ENCODE measurements at places on chromosomes 12 and 14.

GRCh38 chr12:12349711-12350665 lies at the start of gene MANSC1:
Gene MANSC1 (minus strand): TSS chr12:12350242. CDS start chr12:12343314, 6,928 bp downstream.
- DNase-seq: peak; percentile 32

DNA sequence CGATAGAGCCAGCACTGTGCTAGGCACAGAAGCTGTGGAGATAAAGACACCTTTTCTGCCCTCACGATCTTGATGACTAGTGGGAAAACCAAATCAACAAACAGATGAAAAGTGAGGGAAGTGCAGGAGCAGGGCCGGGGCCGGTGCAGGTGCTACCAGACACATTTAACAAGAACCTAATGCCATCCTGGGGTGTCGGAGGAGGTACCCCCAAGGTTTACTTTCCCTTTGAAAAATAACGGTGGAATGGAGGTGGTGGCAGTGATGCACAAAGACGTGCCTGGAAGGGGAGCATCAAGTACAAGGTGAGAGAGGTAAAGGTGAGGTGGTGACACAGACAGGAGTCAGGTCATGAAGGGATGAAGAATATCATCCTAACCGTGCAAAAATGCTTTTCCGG lies 22.1 kb downstream of the SLC6A13 start:
- DNase-seq: no peak

DNA sequence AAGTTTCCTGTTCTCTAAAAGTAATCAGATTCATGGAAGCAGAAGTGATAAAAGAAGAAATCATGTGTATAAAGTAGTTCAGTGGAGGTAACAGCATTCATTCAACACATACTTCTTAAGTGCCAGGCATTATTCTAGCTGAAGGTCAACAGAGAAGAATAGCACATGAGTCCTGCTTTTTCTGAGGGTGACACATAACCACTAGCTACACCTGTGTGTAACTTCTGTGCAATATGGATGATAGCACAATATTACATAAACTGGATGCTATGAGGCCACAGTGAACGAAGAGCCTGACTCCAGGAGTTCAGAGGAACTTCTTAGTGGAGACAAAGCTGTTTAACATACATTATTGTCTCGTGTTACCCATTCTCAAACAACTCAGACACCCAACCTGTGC lies 114.3 kb upstream of the PCED1B start:
- no peak for DNase-seq

DNA sequence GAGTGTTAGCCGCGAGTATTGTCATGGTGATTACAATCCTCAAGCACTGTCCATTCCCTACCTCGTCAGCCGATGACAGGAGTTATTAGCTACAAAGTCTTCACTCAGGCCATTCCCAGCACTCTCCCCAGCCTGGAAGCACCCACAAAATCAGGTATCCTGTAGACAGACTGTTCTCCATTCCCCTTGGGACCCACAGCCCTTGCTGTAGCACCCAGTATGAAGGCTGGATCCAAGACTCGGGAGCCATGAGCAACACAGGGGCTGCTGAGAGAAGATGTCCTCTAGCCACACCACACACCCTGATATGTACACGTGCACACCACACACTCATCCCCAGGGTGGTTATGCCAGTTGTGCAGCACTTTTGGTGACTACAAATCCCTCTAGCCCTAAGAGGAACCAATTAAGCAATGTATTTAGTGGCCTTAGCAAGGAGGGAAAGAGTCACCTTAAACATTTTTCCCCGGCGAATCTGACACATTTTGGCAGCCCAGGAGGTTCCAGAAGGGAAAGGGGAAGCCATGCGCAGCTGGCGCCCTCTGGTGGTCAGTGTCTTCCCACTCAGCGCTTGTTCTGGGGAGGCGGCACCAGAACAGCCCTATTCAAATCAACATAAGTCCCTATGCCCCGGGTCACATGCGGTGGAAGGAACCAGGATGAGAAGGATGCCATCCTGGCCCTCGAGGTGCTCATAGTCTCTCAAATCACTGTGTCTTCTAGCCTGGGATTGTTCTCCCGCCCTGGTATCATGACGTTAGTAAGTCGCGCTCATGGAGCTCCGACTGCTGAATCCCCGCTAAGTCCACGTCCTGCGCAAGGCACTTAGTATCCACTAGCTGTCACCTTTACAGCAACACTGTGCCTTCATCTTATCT lies 96.9 kb downstream of the GCH1 start:
- DNase-seq: peak; percentile 58

DNA sequence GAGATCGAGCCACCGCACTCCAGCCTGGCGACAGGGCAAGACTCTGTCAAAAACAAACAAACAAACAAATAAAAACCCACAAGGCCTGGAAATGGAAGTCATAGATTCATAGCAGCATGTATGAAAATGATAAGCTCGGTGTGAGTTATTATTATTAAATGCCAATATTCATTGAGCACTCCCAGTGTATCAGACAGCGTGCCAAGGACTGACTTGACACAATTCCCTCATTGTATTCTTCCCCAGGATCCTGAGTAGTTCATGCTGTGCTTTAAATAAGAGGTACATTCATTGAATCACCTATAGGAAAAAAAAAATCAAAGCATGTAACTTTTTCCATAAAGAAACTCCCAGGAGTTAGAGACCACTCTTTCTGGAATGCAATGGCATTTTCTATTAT lies 12.6 kb upstream of the RFLNA start:
- no peak for DNase-seq

DNA sequence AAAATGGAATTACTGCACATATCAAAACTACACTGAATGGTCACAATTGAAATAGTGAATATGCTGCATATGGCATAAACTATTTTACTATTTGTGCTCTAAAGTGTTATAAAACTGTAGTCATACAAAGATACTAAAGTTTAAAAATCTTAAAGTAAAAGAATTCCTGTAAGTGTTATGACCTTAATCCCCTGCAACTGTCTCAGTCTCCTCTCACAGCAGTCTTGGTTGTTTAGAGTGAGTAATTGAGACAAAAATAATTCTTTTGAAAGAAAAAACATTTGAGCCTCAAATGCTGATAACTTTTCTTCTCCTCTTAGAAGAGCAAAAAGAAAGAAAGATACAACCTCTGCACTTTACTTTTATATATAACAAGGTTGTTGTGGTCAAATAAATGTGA lies 99.9 kb downstream of the SYT1 start:
- DNase-seq: no peak

DNA sequence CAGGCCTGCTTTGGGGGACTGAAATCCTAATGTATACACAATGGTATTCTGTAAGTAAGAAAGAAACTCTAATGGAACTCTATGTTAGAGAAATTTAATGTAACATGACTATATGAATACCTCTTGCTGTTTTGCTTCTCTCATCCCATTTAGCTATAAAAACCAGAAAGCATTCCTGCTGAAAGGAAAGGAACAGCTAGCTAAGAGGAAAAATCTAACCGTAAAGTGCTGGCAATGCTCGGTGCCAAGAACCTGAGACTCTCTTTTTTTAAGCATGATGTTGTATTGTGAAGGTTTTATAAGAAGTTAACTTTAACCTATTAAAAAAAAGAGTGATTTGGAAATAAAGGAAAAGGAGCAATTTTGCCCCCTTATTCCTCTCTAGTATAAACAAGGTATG lies 75.6 kb upstream of the DACT1 start:
- no peak for DNase-seq

- no peak for DNase-seq
Observed at GRCh38 chr14:75399843-75400775, 27.7 kb upstream of the JDP2 start.

GRCh38 chr14:103521438-103521950 lies 1.1 kb downstream of the CKB start:
- DNase-seq: no peak

DNA sequence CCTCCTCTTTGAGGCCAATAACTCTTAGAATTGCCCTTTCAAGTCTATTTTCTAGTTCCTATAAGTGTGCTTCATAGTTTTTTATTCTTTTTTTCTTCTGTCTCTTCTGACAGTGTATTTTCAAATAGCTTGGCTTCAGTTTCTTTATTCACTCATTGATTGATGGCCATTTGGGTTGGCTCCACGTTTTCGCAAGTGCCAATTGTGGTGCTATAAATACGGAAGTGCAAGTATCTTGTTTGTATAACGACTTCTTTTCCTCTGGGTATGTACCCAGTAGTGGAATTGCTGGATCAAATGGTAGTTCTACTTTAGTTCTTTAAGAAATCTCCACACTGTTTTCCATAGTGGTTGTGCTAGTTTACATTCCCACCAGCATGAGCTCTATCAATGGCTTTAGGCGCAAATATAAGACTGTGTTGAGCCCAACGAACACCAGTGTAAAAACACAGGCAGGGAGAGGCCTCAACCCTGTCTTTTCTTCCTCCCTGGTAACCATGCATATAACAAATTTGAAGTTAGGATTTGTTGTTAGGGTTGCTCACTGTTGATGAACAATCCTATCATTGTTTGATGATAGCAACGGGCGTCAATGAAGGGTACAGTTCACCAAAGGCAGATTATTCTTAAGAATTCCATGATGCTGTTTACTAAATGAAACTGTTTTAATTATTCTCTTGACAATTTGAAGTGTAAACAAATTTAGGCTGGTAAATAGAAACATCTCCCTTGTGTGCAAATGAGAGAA lies 13.3 kb upstream of the LMNTD1 start:
- DNase-seq: no peak

- no peak for DNase-seq
Observed at GRCh38 chr14:33282331-33283230, 343.9 kb downstream of the NPAS3 start.

DNA sequence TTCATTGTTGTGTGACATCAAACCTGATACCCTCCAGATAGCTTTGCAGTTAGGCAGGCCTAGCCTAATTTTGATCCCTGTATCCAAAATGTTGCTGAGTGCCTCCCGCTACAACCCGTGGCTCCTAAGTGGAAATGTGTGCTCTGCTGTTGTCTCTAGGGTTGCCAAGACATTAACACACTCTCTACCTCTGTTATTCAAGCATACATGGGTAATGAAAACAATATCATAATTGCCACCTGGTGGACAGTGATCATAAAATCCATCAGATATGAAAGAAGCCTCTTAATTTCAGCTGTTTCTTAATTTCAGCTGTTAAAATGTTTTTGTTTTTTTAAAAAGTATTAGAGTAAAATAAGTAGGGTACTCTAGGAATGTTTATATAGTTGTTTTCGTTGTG lies 93.5 kb downstream of the PLEKHA5 start:
- DNase-seq: no peak

GRCh38 chr12:19154686-19155085 lies 25.2 kb downstream of the PLEKHA5 start:
- DNase-seq: no peak

GRCh38 chr12:102483466-102483865 lies 3.1 kb upstream of the IGF1 start:
- no peak for DNase-seq

- DNase-seq: no peak
Observed at GRCh38 chr12:115267891-115268290, 583.9 kb upstream of the TBX3 start.

DNA sequence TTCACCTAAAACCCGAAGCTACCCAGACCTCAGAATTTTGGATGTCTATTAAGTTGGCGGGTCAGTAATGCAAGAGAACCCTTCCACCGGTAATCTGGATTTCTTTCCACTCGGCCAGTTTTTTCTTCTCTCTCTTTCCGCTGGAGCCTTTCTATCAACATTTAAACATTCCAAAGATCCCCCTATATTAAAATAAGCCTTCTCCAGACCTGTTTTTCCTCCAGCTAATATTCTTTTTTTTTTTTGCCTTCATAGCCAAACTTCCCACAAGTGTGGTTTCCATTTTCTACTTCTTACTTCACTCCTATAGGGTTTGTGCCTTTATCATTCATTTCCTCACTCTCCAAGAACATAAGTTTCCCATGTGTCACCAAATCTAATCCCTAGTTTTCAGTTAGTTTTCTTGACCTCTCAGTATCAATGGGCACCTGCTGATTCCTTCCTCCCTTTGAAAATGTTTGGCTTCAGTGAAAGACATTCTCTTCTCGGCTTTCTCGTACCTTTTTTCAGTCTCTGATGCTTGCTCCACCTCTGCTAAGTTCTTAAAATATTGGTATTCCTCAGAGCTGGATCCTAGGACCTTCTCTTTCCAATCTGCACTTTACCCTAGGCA lies 583 bp upstream of the SDR39U1 start:
- DNase-seq: no peak

DNA sequence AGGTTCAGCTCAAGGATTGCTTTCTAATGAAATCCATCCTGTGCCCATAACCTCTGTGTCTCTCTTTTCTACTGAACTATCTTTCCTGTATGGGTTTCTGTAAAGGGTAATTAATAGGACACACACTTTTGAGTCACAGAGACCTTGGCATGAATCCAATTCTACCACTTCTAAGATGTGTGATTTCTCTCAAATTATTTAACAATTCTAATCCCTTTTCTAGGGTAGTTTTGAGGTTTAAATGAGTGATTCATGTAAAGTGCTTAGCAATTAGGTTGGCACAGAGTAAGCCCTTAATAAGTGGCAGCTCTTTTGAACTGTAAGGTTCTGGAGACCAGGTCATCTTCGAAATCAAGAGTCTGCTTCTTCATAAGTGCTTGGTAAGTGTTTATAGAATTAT lies 202.7 kb downstream of the RASSF9 start:
- DNase-seq: no peak

- DNase-seq: no peak
Observed at GRCh38 chr12:1890810-1891209, 27.6 kb downstream of the CACNA2D4 start.

DNA sequence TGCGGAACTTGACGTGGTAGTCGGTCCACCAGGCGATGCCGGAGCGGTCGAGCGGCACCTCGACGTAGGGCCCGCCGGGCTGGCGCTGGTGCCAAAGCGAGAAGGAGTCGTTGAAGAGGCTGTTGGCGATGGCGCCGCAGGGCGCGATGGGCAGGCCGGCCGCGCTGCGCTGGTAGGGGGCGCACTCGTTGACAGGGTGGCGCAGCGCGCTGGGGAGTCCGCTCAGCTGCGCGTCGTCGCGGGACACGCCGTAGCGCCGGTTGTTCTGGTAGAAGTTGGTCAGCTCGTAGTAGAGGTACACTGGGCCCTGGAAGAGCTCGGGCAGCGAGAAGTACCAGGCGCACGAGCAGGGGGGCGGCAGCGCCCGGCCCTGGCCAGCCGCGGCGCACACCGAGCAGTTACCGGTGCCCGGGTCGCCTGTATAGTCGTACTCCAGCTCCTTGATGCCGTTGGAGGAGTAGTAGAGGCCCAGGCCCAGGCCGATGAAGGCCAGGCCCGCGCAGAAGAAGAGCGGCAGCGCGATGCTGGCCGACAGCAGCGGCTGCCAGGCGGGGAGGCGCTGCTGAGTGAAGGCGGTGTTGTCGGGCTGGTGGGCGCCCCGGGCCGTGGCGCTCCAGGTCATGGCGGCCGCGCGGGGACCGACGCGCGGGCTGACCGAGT lies 482 bp downstream of the TMEM30B start:
- DNase-seq: peak; percentile 77

DNA sequence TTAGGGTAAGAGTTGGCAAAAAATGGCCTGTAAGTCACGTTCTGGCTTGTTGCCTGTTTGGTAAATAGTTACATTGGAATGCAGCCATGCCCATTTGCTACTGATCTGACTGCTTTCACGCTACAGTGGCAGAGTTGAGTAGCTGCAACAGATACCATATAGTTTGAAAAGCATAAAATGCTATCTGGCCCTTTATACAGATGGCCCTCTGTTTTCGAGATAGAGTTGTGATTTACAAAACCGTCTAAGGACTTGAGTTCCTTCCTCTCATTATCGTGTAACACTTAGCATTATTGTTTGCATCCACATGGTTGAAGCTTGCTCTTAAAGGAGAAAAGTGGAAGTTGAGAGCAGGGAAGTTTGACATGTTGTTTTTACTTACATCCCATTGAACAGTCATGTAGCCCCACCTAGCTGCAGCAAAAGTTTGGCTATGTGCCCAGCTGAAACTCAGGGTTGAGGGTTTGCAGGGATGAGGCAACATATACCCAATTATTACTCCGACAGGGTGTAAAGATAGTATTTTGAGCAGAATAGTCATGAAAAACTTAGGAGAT lies 11.3 kb upstream of the SCFD1 start:
- DNase-seq: peak; percentile 35

- DNase-seq: no peak
Observed at GRCh38 chr12:52836491-52837412, 2.6 kb upstream of the KRT79 start.

Data from CD4-positive, alpha-beta T cell treated with Interleukin-4 for 4 hours (primary cell).